ENCODE measurements at places on chromosomes 11 and 22. TPM values are rescaled to one million over a fixed set of nuclear protein-coding genes. Genes with fewer than 3 reads are reported as not detected.

DNA sequence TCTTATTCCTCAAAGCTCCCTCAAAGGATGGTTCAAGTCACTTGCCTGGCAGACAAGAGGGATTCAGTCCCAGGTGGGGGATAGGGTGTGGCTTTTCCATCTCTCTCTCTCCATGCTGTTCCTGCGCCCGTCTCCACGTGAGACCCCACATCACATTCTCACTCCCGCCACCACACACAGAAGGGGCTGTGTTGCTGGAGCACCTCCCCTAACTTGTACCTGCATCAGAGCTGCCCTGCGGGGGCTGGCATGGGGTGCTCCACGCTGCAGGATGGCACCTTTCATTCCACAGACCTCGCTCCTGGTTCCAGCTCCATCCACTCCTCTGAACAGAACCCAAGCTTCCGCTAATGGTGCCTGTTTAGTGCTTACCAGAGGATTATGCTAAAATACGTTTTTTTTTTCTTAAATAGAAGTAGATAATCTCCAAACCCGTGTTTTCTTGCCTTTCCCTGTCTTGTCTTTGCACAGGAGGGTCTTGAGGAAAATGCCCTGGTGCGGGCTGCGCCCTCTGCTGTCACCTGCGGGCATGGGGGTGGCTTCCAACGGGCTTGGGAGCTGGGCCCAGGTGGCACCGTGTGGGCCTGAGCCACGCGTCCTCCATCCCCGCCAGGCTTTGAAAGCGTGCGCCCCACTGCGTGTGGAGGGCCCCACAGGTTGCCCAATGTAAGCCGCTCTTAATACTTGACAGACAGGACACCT, 985.6 kb downstream of the BRD1 start:
- no peak for DNase-seq
- no peak overlapping the region for H3K27ac ChIP-seq
- H3K36me3 ChIP-seq, result no peaks in the 10 kb centered on the region
- H3K27me3 ChIP-seq, result no peaks in the 10 kb centered on the region
- no peak overlapping the region for H3K4me3 ChIP-seq

DNA sequence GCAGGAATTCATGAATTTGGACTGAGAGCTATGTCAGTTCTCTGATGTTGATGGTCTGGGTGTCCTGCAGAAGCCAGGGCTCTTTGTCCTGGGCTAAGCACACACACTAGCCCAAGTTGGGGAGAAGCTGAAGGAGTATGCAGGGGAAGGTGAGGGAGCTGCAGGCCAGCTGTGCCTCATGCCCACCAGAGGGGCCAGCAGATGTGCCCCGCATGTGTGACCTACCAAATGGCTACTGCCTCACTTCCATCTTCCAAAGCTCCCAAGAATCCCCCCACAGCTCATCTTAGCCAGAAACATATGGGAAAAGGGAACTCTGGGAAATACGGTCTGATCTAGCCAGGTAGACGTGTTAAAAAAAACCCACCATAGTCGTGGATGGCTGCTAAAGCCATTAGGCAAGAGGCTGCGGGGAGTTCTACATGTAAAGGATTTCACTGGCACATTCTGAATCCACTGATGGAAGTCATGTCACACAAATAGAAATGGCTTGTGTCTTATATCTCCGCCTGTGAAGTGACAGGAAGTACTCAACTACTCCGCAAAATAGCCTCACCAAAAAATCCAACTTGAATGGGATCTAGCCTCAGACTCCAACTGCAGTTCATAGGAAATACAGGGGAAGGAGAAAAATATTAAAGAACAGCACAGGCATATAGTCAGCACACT, 96.3 kb upstream of the CLMP start:
- no peak for DNase-seq
- H3K36me3 ChIP-seq, result no peaks in the 10 kb centered on the region
- H3K4me3 ChIP-seq, result no peak overlapping the region
- no peaks in the 10 kb centered on the region for H3K27me3 ChIP-seq
- H3K4me1 ChIP-seq, result no peaks in the 10 kb centered on the region
- no peak overlapping the region for H3K27ac ChIP-seq

DNA sequence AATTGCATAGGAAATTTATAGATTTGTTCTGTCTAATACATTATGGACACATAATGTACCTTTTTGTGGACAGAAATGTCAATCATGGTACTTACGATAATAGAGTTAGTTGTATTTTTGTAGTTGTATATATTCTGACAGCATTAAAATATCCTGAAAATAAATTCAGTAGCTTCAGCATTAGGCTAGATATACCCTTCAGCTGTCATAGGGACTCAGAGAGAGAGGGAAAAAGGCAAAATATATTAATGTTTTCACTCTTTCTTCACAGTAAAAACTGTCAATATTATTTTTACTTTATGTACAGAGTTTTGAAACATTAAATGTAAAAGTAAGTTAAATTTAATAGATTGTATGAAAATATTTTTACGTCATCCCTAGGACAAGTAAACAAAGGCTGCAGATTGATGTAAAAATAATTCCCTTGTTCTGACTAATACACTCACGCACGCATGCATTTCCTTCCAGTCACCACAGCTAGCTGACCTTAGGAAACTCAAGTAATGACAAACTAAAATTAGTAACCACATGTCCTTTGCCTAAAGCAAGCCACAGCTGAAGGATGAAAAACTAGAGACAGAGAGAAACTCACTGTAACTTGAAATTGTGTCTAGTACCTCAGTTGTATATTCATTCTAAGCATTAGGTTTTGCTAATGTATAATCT, 104.7 kb upstream of the CARD18 start:
- no peak overlapping the region for H3K27ac ChIP-seq
- no peak overlapping the region for H3K4me3 ChIP-seq
- H3K27me3 ChIP-seq, result no peaks in the 10 kb centered on the region
- H3K36me3 ChIP-seq, result no peaks in the 10 kb centered on the region
- no peaks in the 10 kb centered on the region for H3K4me1 ChIP-seq

GRCh38 chr11:3138178-3139085, 26.7 kb downstream of the OSBPL5 start:
- H3K27ac ChIP-seq, result peak overlapping the region; percentile 87
- H3K27me3 ChIP-seq, result no peaks in the 10 kb centered on the region
- H3K4me3 ChIP-seq, result no peak overlapping the region

GRCh38 chr11:132980670-132981069, 551.6 kb downstream of the OPCML start:
- no peaks in the 10 kb centered on the region for H3K36me3 ChIP-seq
- no peak overlapping the region for H3K27ac ChIP-seq
- no peak for DNase-seq
- no peaks in the 10 kb centered on the region for H3K27me3 ChIP-seq
- H3K4me3 ChIP-seq, result no peak overlapping the region

GRCh38 chr22:50526834-50527801, 1.7 kb upstream of the SCO2 start:
- peak overlapping the region; percentile 92 for H3K4me3 ChIP-seq
- peak overlapping the region; percentile 72 for H3K27ac ChIP-seq
- H3K4me1 ChIP-seq, result peaks cover 76% of the 10 kb centered on the region

Gene ADM2
- not detected for total RNA-seq

Gene NAALAD2
- 13.5 TPM for total RNA-seq

Gene PLAAT4
- total RNA-seq, result 43.7 TPM

All from tibial nerve (tissue), 4 donors.